ENCODE measurements at places on chromosomes 7 and 10.
A peak's percentile ranks its signal among the peaks of the same experiment; 100 is the strongest.

- DNase-seq = no peak
Observed at GRCh38 chr7:90777886-90778285, 181.8 kb downstream of the CDK14 start.

DNA sequence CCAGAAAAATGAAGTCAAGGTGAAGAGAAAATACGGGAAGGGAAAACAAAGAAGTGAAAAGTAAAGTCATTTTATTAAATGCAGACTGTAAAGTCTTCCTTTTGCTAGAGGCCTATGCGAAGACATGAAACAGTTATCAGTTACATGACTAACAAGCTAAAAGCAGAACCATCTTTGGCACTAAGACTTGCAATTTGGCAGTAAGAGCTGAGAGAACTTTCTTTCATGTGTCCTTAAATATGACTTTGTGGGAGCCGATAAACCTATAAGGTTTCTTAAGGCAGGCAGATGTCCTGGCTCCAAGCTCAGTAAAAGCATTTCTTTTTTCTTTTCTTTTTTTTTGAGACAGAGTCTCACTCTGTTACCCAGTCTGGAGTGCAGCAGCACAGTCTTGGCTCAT, 10.4 kb downstream of the ANLN start:
- DNase-seq = no peak

GRCh38 chr7:158966780-158967390, 110.5 kb downstream of the DYNC2I1 start:
- no peak for DNase-seq

DNA sequence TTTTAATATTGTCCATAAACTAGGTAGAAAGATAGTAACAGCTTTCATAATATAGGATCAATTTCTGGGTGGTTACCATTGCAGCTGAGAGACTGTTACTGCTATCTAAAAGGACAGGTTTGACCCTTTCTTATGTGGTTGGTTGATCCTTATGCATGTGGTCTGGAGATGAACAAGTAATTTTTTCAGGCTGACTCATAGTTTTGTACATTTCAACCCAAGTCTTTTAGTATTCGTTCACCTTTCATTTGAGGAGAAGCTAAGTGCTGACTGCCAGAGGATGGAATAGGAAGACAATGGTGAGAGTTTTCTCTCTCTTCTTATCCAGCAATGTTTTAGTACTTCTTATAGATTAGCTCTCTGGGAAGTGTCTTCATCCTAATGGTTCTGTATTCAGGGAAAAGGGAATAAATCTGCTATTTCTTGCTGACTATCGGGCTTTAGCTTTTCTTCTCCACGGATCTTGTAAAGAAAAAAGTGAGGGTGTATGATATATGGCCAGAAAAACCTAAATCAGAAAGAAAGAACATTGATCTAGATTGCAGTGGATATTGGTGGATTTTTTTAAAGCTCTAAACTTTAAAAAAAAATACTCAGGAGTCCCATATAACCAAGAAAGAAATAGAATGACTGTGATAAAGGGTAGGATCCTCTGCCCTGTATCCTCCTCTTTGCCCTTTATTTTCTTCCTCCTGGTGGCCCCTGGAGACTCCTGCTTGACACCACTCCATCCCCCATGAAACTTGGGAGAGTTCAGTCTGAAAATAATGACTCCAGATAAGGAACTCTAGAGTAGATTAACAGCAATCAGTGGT, 88.0 kb downstream of the CPED1 start:
- DNase-seq = no peak

- no peak for DNase-seq
Observed at GRCh38 chr7:132930881-132931280, 151.0 kb downstream of the CHCHD3 start.

DNA sequence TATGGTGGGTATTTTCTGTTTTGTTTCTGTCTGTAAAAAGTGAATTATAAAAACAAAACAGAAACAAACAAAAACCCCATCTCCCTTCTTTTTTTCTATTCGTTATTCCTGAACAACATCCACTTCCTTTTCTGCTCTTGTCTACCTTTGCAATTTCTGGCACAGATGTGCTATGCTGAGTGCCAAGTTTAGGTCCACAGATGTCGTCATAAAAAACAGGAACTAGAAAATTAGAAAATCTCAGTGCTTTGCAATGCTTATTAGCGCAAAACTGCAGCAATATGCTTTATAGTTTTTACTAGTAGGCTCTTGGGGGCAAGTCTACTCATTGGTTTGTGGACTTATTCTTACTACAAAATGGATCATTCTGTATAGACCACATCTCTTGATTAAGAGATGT, 94.2 kb upstream of the PRKCQ start:
- no peak for DNase-seq

GRCh38 chr7:6182993-6183392, 89.4 kb downstream of the CYTH3 start:
- no peak for DNase-seq

DNA sequence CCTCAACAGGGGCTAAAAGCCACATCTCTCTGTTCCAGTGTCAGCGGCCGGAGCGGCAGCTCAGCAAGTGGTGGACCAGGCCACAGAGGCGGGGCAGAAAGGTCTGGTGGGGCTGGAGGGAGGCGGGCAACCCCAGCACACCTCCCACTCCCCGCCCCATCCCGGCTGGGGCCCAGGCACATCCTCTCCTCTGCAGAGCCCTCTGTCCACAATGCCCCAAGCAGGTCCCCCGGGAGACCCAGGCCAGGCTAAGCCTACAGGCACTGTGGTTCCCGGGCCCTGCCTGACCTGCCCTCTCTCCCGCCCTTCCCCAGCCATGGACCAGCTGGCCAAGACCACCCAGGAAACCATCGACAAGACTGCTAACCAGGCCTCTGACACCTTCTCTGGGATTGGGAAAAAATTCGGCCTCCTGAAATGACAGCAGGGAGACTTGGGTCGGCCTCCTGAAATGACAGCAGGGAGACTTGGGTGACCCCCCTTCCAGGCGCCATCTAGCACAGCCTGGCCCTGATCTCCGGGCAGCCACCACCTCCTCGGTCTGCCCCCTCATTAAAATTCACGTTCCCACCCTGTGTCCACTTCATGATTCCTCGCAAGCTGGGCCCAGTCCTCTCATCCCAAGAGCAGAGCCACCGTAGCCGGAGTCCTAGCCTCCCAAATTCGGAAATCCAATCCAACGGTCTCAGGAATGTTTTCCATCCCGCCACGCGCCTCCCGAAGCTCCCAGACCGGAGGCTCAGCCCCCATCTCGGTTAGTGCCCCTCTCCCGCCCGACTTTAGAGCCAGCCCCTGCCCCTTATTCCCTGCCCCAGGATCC, 2.1 kb downstream of the ADIRF start:
- DNase-seq = no peak

GRCh38 chr10:56871160-56871668, 510.2 kb upstream of the ZWINT start:
- no peak for DNase-seq

DNA sequence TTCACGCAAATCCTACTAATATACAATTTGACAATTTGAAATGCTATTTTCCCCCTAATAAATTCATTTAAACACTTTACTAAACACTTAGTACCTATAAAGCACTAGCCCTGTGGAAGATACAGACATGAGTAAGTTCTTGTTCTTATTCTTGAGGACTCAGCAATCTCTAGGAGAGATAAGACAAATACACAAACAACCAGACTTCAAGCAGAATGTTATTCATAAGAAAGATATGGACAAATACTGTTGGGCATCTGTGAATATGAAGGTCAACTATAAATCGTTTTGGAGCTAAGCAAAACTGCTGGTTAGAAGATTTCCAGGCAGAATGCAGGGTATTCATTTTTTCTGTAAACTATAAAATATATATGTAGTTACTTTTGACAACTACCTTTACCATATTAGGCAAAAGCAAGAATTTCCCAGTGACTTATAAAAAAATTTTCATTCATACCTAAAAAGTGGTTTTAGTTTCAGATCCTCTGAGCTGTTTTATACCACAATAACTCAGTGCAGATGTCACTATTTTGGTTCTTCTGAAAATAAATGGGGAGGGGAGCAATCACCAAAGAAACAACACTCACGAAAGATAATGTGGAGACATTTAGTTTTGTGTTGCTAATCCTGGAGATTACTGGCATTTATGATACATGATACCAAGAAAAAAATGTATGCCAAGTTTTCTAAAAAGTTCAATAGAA, 3.8 kb downstream of the VPS41 start:
- no peak for DNase-seq

DNA sequence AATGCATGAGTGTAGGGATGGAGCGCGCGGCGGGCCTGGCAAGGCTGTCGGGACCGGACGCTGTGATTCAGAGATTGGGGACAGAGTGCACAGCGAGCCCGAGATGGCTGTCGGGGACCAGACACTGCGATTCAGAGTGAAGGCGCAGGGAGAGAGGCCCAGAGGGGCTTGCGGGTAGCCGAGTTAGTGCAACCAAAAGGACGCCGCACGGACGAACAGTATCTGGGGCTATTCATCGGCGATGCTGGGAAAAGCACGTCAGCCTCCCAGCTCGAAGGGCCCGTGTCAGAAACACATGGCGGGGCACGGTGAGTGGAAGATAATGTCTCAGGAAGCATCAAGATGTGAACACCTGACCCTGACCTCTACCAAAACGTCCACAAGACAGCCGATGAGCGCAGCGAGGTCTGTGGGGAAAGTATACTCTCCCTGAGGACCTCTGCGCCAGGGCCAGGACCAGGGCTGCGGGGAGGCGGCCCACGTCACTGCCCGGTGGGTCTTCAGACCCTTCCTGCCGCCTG, 215.8 kb downstream of the ZMYND11 start:
- no peak for DNase-seq

GRCh38 chr7:106205621-106206222, 79.1 kb downstream of the NAMPT start:
- no peak for DNase-seq

GRCh38 chr7:76278540-76278939, 23.9 kb upstream of the HSPB1 start:
- DNase-seq = no peak

- peak; percentile 43 for DNase-seq
Observed at GRCh38 chr10:59753267-59753666, at the start of gene MRLN. MRLN (minus strand) TSS chr10:59753455.

GRCh38 chr10:42864575-42864974, 82.0 kb downstream of the BMS1 start:
- no peak for DNase-seq

GRCh38 chr7:8881916-8882315, 448.5 kb downstream of the NXPH1 start:
- no peak for DNase-seq

DNA sequence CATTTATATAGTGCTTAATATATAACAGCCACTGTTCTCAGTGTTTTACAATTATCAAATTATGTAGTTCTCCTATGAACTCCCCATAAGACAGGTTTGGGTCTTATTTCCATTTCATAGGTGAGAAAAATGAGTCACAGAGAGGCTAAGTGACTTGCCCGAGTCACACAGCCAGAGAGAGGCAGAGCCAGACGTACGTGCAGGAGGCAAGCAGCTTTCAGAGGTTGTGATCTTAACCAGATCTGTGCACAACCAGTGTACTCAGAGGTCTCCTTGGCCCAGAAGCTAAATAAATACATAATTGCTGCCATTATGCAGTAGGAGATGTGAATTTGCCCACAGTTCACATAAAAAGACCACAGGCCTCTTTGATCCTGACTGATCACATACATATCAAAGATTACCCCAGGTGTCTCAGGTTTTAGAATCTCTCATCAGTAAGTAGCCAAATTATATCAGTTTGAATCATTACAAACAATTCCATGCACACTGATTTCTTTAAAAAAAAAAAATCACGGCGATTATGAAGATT, 304.7 kb upstream of the AOAH start:
- no peak for DNase-seq

- peak; percentile 31 for DNase-seq
Observed at GRCh38 chr7:32357535-32358277, 132.5 kb downstream of the LSM5 start.

GRCh38 chr7:17304926-17305325, 6.5 kb downstream of the AHR start:
- peak; percentile 8 for DNase-seq
